Fibroblast of skin of abdomen (primary cell): ENCODE measurements at places on chromosomes 13 and 19.

DNA sequence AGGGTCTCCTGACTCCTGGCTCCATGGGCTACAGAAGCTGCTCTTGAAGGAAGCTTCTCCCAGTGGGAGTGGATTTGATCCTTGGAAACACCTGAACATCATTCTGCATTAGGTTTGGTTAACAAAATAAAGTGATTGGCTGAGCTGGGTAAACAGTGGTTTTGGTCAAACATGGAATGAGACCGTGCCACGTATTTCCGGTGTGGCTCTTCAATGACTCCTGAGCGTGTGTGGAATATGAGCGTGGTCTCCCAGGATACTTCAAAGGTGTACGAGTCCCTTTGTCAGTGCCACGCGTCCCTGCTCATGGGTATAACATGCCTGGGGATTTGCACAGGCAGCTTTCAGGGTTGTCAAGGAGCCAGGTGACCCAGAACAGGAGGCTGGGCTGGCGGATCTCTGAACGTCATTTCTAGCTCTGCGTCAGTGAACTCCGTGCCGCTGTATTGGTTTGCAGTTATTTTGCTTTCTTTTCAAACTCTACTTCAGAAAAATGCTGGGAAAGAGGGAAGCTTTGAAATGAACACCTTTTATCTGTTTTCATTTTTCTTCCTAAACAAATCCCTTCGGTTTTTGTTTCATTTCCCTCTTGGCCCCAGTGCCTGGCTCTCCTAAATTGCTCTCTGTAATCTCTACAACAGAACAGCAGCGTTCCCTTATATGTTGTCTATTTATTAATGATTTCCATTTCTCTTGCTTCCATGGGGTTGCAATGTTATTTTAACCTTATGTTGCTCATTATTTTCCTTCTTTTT, 26.3 kb upstream of the GJB6 start:
- no peak for DNase-seq

- no peak for DNase-seq
These were observed 15.1 kb downstream of the LILRA5 start for GRCh38 chr19:54297759-54298305.

- peak; percentile 70 for DNase-seq
These were observed 431 bp downstream of the FUT3 start for GRCh38 chr19:5850743-5851293.

DNA sequence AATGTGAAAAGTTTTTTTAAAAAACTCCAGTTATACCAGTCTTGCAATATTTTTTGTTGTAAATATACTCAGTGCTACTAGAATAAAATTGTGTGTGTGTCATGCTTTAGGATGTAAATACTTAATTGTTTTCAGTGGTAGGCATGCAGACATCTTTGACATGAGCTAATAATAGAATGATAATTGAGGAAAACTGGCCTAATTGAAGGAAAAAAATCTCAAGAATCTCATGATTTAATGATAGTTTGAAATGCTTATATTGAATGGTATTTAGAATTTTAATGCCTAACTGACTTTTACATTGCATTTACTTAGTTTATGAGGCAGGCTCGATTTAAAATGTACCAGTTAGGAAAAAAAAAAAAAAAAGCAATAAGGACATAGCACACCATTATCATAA, 3.2 kb upstream of the MAB21L1 start:
- DNase-seq: no peak

DNA sequence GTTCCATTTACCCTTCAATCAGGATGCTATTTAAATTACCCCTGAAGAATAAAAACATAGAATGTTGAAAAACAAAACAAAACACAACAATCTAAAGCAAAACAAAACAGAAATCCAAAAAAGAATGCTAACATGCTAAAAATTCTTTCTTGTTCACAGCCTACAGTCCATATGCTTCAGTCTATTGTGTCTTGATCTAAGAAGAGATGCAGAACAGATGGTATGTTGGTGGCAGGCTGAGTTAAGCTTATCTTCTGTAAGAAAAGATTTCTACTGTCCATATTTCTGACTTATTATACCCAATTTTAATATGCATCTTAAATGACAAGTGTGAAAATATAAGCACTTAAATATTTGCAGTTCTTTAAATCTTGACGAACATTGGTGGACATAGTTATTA, 356.1 kb upstream of the SLITRK1 start:
- DNase-seq: no peak

- DNase-seq: no peak
These were observed 37.3 kb downstream of the SOX1 start for GRCh38 chr13:112103961-112104880.

DNA sequence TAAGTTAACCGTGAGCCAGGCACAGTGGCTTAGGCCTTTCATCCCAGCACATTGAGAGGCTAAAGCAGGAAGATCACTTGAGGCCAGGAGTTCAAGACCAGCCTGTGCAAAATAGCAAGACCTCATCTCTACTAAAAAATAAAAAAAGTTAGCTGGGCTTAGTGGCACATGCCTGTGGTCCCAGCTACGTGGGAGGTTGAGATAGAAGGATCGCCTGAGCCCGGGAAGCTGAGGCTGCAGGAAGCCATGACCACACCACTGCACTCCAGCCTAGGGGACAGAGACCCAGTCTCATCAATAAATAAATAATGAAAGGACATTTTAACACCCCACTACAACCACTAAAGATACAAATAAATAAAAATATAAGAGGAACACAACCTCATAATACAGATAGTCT, 21.6 kb downstream of the LSM14A start:
- DNase-seq: no peak

DNA sequence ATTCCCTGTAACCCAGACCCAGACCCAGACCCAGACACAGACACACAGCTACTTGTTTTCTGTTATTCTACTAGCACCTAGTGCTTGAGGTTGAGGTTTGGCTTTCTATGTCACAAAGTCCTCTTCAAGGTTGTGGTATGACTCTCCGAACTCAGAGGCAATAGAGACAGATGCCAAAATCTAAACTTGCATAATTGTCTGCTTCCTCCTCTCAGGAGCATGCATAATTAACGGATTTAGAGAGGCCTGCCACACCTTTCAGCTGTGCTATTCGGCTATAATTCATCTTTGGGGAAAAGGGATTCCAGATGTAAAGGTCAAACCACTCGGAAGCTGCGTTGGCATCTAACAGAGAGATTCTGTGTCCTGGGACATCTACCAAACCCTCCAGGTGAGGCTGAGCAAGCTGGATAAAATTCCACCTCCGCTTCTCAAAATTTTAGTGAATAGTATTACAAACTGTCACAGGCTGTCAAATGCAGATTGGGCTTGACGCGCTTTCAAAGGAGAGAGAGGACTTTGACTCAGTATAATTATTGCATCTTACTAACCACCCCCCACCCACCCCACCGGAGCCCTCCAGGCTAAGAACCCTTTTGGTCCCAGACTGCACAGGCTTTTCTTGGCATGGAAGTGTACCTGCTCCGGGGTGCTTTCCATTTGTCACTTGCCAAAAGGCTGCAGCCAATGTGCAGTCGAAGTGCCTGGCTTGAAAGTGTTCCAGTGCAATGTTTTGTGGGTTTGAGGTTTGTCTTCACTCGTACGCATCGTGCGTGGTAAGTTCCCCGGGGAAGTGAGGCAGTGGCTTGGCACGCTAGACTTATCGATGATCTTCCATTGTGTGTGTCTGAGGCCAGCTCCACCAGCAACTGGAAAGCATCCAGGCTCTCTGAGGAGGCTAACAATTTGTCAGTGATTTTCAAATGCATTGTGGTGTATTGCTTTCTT, 194.1 kb downstream of the TDRD3 start:
- peak; percentile 97 for DNase-seq

GRCh38 chr19:49327878-49328544, 3.0 kb upstream of the SLC6A16 start:
- peak; percentile 20 for DNase-seq

- DNase-seq: no peak
These were observed 303.2 kb downstream of the TSHZ3 start for GRCh38 chr19:31046024-31046423.

GRCh38 chr13:111472559-111473460, 152.4 kb downstream of the TEX29 start:
- no peak for DNase-seq

- DNase-seq: no peak
These were observed 40.8 kb upstream of the IGSF23 start for GRCh38 chr19:44572581-44572900.

DNA sequence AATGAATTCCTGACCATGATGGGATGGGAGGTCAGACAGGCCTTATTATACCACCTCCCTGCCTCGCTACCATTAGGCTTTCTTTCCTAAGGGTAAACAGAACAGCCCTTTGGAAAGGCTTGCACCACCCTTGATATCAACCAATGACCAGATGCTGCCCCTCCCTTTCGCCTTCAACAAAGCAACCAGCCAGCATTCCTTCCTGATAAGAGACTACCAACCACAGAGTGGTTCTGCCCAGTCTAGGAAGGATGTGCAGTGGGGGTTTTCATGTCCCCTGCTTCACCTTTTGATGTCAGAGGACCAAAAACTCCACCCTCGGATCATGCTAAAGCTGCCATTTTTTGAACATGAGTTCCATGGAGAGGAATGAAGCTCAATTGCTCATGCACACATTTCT, 21.7 kb downstream of the TEX30 start:
- DNase-seq: no peak

- no peak for DNase-seq
These were observed 8.8 kb downstream of the RINL start for GRCh38 chr19:38869160-38869835.

DNA sequence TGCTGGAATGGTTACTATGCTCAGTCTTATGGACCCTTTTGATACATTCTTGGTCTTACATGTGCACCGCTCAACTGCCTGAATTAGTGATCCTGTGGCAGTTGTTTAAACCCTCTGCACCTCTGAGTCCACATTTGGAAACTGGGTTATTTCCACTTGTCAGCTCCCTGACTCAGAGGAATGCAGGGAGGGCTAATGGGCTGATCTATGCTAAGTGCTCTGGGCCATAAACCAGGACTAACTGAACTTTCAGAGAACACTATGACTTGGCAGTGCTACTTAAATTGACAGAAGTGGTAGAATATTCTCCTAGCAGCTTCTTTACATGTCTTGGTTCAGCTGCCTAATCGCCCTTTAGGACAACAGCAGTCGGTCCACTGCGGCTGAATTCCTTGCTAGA, 26.8 kb upstream of the MED4 start:
- DNase-seq: no peak

GRCh38 chr13:96835546-96835945, 158.7 kb downstream of the OXGR1 start:
- DNase-seq: no peak

DNA sequence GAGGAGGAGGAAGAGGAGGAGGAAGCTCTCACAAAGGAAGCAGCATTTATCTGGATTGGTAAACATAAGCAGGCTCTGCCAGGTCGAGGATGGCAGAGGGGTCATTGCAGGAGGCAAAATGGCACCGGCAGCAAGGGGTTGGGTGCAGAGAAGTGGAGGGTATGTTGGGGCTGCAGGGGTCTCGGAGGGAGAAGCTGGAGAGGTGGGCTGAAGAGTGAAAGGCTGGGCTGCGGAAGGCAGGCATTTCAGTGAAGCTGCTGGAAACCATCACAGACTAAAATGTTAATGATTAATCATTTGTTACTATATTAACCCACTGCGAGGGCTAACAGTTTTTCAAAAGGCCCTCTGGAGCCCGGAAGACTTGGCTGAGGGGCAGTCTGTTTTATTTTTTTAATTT, 24.6 kb downstream of the TPT1 start:
- no peak for DNase-seq

DNA sequence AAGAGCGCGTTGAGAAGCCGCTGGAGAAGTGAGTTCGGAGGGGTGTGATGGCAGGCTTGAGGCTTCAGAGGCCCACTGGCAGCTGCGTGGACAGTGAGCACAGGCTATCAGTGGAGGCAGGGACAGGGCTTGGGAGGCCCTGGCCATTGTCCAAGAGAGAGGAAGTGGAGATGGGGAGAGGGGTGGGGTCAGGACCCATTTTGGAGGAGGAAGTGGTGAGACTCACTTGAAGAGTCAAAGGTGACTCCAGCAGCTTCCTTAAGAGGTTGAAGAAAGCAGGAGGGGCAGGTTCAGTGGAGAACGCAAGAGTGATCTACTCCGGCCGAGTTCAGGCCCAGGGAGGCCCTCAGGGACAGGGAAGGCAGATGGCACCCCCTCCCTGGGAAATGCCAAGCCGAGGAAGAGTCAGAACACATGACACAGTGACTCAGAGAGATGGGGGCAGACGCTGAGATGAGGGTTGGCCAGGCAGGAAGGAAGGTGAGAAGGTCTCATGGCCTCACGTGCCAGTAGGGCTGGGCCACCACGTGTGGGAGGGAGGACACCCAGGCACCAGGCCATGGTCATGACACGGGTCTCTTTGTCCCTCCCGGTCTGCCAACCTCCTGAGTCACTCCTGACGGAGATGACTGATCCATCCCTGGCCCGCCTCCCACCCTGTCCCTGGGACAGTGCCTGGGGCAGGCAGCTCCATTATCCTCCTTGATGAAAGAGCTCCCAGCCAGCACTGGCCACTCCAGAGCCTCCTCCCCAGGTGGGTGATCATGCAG, 10.1 kb upstream of the CD22 start:
- DNase-seq: no peak

DNA sequence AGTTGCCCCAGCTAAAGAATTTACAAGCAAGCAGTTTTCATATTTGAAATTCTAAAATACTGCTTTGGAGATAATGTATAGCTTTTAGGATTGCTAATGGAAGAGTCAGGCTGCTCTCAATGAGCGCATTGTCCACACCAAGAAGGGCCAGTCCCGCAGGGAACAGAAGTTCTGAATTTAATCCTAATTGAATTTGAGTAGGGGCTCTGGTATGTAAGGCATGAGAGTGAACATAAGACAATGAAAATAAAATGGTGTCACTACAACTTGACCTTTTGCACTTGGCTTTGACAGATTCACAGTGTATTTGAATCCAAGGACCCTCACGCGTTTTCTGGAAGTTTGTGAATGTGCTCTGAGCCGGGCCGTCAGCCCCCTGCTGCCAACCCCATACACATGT, 32.6 kb downstream of the RAB20 start:
- no peak for DNase-seq

DNA sequence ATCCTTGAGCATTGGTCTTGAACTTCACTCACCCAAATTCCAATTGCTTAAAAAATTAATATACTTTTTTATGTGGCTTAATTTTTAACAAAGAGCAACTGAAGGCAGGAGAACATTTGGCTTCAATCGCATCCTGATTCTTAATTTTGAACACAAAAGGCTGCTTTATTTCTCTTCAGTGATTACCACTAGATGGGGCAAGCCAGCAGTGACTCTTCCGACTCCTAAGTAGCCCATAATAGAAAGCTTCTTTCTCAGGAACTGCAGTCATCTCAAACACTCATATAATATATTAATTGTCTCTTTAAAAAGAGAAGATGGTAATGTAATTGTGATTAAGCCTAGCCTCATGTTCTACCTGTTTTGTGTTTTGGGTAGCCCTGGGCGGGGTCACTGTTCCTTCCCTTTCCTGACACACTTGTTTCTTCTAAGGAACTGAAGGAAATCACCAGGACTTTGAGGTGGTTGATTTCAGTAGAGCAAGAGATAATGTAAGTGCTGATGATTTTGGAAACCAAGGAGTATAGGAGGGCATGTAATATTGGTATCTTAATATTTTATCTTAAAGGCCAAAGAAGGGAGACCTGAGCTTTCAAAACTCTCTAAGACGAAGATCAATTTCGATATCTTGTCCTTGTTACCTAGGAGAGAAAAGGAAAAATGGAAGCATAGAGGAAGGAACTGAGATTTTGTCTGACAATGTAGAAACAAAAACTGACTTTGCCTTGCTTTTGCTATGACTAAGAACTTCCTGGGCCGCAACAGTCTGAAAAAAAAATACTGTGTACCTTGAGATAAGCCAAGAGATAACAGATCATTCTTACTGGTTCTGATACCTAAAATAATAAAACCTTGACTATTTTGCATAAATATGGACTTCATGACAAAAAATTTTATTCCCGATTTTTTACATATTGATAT, 73.1 kb downstream of the TNFSF13B start:
- DNase-seq: peak; percentile 2
